ENCODE measurements at places on chromosomes 11 and 22.
A peak's percentile ranks its signal among the peaks of the same experiment; 100 is the strongest.

GRCh38 chr11:62896049-62896448, 15.4 kb downstream of the SLC3A2 start:
- DNase-seq: no peak

DNA sequence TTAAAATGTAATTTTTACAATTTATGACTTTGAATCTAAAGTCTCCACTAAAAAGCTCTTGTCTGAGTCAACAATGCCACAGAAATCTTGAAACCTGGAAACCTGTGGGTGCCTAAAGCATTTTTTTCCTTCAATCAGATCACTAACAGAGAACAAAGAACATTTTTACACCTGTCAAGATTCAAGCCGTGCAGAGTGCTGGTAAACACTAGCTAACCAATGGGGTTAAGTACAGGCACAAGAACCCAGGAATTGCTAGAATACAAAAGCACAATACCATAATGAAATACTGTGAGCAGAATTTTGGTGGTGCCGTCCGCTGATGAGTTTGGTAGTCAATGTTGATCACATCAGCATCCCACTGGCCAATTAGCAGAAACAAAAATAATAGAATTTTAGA, 380.3 kb upstream of the PITPNB start:
- no peak for DNase-seq

DNA sequence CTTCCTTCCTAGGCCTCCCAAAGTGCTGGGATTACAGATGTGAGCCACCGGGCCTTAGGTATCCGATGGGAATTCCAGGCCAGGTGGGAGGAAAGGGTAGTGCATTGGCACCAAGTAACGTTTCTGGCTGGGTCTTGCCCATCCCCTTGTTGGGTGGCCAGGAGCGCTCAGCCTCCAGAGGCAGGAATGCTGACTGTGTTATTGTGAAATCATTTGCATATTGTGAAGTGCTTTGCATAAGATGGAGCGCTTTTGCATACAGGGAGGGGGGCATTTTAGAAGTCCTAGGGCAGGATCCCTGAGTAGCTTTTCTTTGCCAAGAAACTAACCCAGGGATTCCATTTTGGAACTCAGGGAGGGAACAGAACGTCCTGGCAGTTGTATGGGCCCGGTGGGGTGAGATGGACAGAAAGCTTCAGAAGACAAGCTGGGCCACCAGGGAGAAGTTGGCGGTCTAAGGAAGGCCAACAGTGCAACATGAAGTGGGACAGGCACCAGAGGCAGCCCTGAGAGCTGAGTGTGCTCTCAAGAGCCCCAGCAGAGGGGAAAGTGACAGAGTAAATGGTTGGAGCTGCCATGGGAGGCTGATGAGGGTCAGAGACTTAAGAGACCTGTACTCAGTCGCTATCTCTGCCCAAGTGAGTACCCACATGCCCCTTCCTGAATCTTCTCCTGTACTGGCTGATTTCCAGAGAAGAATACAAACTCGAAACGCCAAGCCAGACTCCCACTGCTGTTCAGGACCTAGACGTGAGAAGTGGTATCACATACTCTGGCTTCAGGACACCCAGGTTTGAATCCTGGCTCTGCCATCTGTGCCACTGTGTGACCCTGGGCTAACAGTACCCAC, 1.3 kb upstream of the SLC39A13 start:
- DNase-seq: no peak

DNA sequence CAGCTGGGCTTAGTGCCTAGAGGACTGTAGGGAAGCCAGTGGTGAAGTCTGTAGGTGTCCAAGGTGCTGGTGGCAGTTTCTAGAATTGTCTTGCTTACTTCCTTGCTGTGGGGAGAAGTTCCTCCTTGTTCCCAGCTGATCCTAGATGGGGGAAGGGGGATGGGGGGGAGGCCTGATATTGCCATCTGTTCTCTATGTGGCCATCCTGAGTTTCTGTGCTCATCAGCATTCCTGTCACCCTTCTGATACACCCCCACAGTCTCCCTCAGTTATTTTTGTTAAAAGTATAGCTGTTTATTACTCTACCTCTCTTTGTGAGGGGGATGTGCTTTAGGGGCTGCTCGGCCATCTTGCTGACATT, 36.5 kb downstream of the MADD start:
- DNase-seq: no peak

- DNase-seq: no peak
These were observed 328.3 kb downstream of the TBC1D22A start for GRCh38 chr22:47090591-47091245.

DNA sequence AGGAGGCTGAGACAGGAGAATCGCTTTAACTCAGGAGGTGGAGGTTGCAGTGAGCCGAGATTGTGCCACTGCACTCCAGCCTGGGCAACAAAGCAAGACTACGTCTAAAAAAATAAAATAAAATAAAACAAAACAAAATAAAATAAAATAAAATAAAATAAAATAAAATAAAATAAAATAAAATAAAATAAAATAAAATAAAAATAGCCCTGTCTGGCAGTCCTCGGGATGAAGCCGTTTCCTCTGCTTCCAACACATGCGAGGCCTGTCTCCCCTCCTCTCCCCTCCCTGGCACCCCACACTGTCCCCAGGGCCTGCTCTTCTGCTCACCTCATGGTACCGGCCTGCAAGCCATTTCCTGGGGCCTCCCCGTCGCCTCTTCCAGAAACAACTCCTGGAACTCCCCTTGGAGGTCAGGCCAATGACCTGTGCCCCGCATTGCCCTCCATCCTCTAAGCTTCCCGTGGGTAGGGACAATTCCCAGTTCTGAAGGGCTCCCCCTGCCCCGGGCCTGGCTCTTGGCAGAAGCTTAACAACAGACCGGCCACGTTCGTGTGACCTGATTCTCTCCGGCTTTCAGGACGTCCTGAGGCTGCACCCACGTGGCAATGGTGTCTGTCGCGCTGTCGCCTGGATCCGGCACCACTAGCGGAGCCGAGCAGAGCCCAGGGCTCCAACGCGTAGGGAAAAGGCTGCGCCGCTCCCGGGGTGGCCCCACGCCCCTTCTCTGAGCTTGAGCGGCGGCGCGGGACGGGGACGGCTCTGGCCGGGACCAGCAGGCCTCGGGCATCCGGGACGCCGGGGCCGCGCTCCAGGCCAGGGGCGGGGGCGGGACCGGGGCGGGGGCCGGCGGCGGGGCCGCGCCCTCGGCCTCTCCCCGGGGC, 456 bp upstream of the PARVB start:
- peak; percentile 64 for DNase-seq

GRCh38 chr11:112610494-112610893, 349.8 kb upstream of the PLET1 start:
- DNase-seq: no peak

- no peak for DNase-seq
These were observed 33.9 kb upstream of the SLC22A24 start for GRCh38 chr11:63177872-63178271.

- no peak for DNase-seq
These were observed 396.9 kb downstream of the RAB38 start for GRCh38 chr11:87778357-87778756.

- DNase-seq: no peak
These were observed 4.4 kb downstream of the CDON start for GRCh38 chr11:126058105-126058874.

GRCh38 chr11:95831198-95831883, 41.0 kb downstream of the CEP57 start:
- no peak for DNase-seq

- DNase-seq: no peak
These were observed 15.3 kb upstream of the IL17REL start for GRCh38 chr22:50027639-50028537.

DNA sequence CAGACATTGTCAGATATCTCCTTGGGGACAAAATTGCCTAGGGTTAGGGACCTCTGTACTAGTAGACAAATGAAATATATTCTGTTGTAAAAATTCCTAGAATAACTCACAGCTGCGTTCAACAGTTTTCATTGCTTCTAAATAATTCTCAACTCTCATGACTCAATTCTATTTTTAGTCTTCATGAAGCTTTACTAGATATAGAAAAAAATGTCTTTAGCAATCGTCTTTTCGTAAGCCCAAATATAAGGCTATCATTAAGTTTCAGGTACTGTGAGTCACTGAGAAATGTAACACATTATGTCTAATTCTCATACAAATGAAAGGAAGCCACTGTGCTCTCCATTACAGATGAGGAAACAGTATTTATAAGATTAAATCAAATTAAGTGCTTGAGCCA, 6.4 kb downstream of the MMP12 start:
- DNase-seq: no peak

DNA sequence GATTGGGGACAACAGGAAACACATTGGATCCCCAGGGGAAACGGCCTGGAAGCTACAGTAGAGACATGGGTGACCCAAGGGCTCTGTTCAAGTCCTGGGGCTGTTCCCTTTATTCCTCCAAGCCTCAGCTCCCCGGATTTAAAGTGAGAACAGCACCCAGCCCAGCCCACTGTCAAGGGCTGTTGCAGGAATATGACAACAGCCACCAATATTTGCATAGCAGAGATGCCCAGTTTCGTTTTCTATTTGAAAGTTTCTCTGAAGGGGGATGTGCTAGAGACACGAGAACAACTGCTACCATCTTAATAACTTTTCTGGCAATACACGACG, 81.1 kb upstream of the WNT7B start:
- DNase-seq: no peak

DNA sequence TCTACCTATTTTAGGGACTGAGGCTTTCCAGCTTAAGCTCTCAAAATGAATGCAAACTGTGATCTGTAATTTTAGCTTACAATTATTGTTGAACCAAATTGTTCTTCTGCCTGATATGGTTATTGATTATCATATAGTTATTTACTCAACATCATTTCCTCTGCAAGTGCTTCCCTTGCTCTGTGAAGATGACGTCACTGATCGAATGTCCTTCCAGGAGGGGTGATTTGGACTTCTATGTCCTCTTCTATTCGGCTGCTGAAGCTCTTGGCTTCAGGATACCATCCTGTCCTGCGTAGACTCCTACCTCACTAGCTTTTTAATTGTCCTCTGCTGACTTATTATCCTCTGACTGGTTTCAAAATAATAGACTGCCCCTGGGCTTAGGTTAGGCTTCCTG, 137.4 kb upstream of the LARGE1 start:
- DNase-seq: no peak

GRCh38 chr11:100816823-100817222, 129.7 kb downstream of the ARHGAP42 start:
- DNase-seq: no peak

- no peak for DNase-seq
These were observed 12.9 kb downstream of the GNB1L start for GRCh38 chr22:19841641-19842392.

GRCh38 chr22:39674536-39674935, 104.0 kb downstream of the CACNA1I start:
- no peak for DNase-seq

- DNase-seq: no peak
These were observed 7.0 kb downstream of the SEPTIN3 start for GRCh38 chr22:41976070-41976901.

DNA sequence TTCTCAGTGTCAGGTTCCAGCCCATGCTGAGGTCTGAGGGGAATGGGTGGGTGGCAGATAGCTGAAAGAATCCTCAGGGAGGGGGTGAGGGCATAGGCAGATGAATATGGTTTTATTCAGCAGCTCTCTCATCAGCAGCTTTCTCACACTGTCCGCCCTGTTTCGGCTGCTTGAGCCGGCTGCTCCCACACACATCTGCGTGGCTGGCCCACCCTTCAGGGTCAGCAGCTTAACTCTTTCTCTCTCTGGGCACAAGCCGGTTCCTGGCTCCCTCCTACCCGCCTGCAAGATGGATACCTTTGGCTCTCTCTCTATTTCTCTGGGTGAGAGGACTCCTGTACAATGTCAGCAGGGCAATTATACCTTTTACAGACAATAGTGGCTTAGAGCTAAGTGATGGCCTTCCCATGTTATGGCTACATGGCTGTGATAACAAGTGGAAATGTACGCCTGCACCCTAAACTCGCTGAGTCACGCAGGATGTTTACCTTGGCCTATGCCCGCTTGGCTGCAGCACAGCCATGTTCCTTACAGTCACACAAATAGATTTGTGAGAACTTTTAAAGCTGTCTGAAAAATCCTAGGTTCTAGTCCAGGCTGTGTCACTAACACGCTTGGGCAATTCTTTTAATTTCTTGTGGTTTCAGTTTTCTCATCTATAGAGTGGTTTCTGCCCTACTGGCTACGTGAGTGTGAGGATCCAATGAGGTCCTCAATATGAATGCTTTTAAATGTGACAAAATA, 4.1 kb downstream of the MMP20 start:
- DNase-seq: no peak

GRCh38 chr11:69459848-69460539, 21.5 kb upstream of the LINC01488 start:
- DNase-seq: peak; percentile 3

DNA sequence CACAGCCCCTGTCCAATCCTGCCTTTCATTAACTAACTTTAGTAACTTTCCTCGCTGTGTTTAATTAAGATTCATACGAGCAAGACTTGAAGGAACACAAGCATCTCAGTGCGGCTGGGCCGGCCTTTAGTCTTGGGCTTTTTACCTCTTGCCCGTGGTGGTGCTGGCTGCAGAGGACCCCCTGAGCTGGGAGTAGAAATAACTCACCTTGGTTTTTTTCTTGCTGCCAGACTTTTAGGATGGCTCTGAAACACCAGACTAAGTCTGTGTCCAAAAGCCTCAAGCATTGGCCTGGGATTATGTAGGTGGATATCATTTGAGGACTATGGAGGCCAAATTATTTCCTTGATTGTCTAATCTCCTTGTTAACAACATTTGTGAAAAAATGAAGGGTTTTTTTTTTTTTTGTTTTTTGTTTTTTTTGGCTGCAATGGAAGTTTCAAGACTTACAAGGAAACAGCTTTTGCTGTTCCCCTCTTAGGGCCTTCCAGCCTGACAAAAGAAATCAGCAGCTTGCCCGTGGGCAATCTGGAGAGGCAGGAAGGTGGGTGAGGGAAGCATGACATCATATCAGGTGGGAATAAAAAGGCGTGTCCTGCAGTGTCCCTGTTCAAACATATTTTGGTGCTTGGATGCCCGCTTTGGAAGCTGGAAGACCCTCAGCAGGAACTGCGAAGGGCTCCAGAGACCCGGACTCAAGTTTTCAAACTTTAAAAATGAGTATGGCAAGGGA, 44.0 kb downstream of the SMIM38 start:
- DNase-seq: no peak

- DNase-seq: no peak
These were observed 362.1 kb downstream of the DDX10 start for GRCh38 chr11:109026891-109027489.

DNA sequence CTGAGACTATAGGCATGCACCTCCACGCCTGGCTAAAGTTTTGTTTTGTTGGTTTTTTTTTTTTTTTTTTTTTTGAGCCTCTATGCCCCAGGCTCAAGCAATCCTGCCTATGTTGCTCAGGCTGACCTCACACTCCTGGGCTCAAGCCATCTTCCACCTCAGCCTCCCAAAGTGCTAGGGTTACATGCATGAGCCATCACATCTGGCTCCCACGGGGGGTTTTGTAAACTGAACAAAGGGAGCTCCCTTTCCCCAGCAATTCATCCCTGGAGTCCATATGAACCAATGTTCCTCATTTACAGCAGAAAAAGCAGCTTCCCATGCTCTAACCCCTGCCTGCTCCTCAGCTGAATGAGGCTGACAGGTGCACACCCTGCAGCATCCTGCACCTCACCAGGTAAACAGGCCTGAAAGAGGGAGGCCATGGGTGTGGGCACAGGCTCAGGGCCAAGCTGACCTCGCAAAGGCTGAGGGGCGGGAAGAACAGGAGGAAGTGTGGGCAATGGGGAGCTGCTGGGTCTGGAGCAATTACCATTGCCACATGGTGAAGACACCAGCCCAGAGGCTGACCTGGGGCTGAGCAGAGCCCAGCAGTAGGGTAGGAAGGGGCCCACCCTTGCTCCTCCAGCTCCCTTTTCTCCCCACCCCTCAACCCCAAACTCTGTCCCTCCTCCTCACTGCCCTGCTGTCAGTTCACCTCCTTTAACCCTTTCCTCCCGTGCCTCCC, 58.2 kb downstream of the RBX1 start:
- DNase-seq: no peak

- DNase-seq: no peak
These were observed 162.0 kb upstream of the SORL1-AS1 start for GRCh38 chr11:121614636-121615240.
